Tibial nerve (tissue), 4 donors: ENCODE measurements at places on chromosomes 3 and 15. TPM values are rescaled to one million over a fixed set of nuclear protein-coding genes. Genes with fewer than 3 reads are reported as not detected.

The TGFBR2 gene
- total RNA-seq, result 338 TPM

The OIP5 gene
- 1.7 TPM for total RNA-seq

The HCN4 gene
- not detected for total RNA-seq

The C2CD4B gene
- total RNA-seq, result 2.5 TPM

The COLQ gene
- 3.9 TPM for total RNA-seq

The HYAL3 gene
- total RNA-seq, result 1.2 TPM

DNA sequence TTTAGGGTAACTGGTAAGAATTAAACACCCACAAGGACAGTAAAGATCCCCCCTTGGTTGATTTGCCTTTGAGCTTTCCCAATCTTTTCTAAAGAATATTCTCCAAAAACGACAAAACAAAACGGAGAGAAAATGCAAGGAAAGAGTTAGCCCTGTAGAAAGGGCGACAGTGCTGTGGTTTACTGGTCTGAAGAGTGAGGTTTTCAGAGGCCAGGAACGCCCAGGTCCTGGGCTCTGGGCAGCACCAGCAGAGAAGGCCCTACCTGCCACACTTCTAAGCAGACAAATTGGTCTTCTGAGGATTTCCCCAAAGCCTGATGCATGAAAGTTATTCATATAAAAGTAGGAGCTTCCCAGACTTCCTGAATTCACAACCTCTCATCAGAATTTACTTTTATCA lies 119.3 kb downstream of the KCNMB2 start:
- H3K4me3 ChIP-seq, result no peak overlapping the region
- H3K36me3 ChIP-seq, result no peaks in the 10 kb centered on the region
- DNase-seq, result no peak
- H3K4me1 ChIP-seq, result no peaks in the 10 kb centered on the region
- no peak overlapping the region for H3K27ac ChIP-seq

GRCh38 chr15:63157891-63158431 lies 684 bp upstream of the RPS27L start:
- H3K4me3 ChIP-seq, result peak overlapping the region; percentile 58
- peaks cover 19% of the 10 kb centered on the region for H3K4me1 ChIP-seq
- no peaks in the 10 kb centered on the region for H3K27me3 ChIP-seq
- peak overlapping the region; percentile 98 for H3K27ac ChIP-seq

- H3K36me3 ChIP-seq, result no peaks in the 10 kb centered on the region
- peaks cover 4% of the 10 kb centered on the region for H3K4me1 ChIP-seq
- H3K4me3 ChIP-seq, result no peak overlapping the region
- DNase-seq, result no peak
- no peak overlapping the region for H3K27ac ChIP-seq
Observed at GRCh38 chr15:75542386-75542797, 36.7 kb downstream of the PTPN9 start.

- H3K27me3 ChIP-seq, result no peaks in the 10 kb centered on the region
- no peak overlapping the region for H3K4me3 ChIP-seq
- no peak overlapping the region for H3K27ac ChIP-seq
- DNase-seq, result no peak
- H3K4me1 ChIP-seq, result no peaks in the 10 kb centered on the region
Observed at GRCh38 chr15:70039917-70040316, 57.8 kb downstream of the TLE3 start.

- H3K27me3 ChIP-seq, result no peaks in the 10 kb centered on the region
- no peak overlapping the region for H3K4me3 ChIP-seq
- no peaks in the 10 kb centered on the region for H3K36me3 ChIP-seq
- DNase-seq, result no peak
- H3K27ac ChIP-seq, result no peak overlapping the region
Observed at GRCh38 chr3:115615001-115615814, 8.1 kb upstream of the GAP43 start.

- no peaks in the 10 kb centered on the region for H3K36me3 ChIP-seq
- H3K27ac ChIP-seq, result no peak overlapping the region
- H3K4me1 ChIP-seq, result peaks cover 41% of the 10 kb centered on the region
- peaks cover 14% of the 10 kb centered on the region for H3K27me3 ChIP-seq
- no peak for DNase-seq
Observed at GRCh38 chr15:76340198-76340802, 3.7 kb downstream of the ISL2 start.

GRCh38 chr3:46186471-46187340 lies 21.4 kb downstream of the CCR1 start:
- no peak overlapping the region for H3K4me3 ChIP-seq
- no peaks in the 10 kb centered on the region for H3K27me3 ChIP-seq
- H3K27ac ChIP-seq, result no peak overlapping the region
- H3K36me3 ChIP-seq, result no peaks in the 10 kb centered on the region
- no peak for DNase-seq
- no peaks in the 10 kb centered on the region for H3K4me1 ChIP-seq

DNA sequence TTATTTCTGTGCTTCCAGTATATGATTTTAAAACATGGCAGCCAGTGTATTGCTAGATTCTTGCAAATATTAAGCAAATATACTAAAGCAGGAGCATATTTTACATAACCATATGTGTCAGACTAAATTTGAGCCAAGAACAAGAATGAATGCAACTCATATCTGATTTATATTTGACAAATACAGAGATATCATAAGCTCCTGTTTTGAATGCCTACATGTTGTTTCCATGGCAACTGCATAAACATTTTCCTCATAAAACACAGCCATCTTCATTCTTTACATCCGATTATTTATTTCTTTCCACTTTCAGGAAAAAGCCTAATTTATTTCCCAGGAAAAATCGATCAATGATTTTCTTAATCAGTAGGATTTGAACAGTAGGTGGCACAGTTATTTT lies 172.2 kb upstream of the TSPAN3 start:
- H3K36me3 ChIP-seq, result no peaks in the 10 kb centered on the region
- H3K27me3 ChIP-seq, result no peaks in the 10 kb centered on the region
- H3K4me3 ChIP-seq, result no peak overlapping the region
- H3K4me1 ChIP-seq, result no peaks in the 10 kb centered on the region
- DNase-seq, result no peak

DNA sequence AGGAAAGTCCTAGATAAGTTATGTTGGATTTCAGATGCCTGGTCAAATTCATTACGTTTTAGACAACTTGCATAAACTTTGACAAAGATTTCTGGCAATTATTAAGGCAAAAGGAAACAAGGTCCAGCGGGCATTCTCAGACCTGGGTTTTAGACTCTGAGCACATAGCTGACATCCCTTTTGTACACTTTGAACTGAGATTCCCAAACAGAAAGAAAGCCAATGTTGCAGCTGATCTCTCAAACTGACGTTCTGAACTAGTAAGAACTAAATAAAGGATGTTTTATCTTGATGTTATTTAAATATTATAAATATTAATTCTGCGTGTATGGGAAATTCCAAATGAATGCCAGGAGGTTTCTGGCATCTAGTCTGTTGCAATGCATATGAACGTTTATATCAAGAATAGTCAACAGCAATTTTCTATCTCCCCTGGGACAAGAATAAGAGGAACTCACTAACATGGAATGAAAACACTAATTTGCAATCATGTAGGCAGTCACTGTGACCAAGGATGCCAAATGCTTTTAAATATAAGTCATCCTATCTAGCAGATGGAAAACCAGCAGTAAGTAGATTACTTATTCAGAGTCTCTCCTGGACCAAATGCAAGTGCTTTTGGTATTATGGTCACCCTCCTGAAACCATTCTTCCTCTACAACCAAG lies 202.1 kb downstream of the GREM1 start:
- H3K27ac ChIP-seq, result no peak overlapping the region
- no peak for DNase-seq
- no peaks in the 10 kb centered on the region for H3K36me3 ChIP-seq
- no peaks in the 10 kb centered on the region for H3K27me3 ChIP-seq
- no peaks in the 10 kb centered on the region for H3K4me1 ChIP-seq

- no peak overlapping the region for H3K27ac ChIP-seq
- H3K4me3 ChIP-seq, result no peak overlapping the region
- no peak for DNase-seq
- no peaks in the 10 kb centered on the region for H3K4me1 ChIP-seq
- no peaks in the 10 kb centered on the region for H3K27me3 ChIP-seq
Observed at GRCh38 chr3:13160619-13161018, 87.4 kb upstream of the IQSEC1 start.

DNA sequence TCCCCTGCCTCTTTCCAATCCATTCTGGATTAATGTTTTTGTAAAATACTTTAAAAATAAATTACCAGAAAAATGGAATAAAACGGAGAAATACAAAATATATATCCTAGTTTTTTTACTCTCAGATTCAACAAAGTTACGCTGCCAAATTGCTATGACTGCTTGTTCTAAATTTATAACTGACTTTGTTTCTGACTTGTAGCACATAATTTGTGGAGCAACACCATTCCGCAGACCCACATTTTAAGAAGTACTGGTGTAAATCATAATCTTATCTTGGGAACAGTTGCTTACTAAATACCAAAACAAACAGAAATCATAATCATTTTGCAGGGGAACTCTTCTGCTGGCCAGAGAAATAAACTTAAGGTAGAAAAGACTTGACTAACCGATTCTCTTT lies 339.4 kb upstream of the CBLB start:
- H3K27me3 ChIP-seq, result no peaks in the 10 kb centered on the region
- DNase-seq, result no peak
- H3K4me3 ChIP-seq, result no peak overlapping the region
- H3K4me1 ChIP-seq, result peaks cover 6% of the 10 kb centered on the region

DNA sequence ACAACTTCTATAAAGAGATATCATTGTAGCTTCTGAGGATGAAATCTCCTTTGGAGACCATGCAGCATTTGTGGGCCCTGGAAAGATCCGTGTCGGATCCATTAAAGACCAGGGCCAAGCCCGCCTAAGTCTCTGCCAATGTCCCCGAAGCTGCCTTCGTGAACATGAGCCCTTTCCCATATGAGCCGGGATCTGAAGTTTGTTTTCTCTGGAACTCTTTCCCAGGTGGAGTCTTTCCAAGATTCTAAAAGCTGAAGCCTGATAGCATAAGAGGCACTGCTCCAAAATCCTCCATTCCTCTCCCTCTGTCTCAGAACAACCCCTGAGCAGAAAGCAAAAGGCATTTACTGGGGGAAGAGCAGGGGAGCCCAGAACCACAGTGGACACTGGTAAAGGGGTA lies 274.6 kb downstream of the NTRK3 start:
- H3K27me3 ChIP-seq, result no peaks in the 10 kb centered on the region
- no peak overlapping the region for H3K4me3 ChIP-seq
- H3K36me3 ChIP-seq, result no peaks in the 10 kb centered on the region
- no peaks in the 10 kb centered on the region for H3K4me1 ChIP-seq
- no peak for DNase-seq

DNA sequence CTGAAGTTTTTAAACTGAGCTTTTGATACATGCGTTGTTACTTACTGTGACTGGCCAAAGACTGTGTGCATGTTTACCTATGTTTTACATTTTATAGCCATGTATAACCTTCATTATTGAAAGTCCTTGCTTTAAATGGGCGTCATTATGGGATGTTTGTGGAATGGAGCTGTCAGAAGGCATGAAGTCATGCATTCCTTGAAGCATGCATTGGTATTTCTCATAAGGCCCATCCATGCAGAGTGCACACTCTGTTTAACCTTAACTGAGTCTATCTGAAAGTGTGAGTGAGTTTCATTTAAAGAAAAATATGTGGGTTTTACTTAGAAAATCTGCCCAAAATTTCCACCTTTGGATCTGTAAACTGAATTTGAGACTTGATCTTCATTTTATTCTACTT lies 51.1 kb downstream of the PSMD6 start:
- H3K36me3 ChIP-seq, result peaks cover 4% of the 10 kb centered on the region
- no peaks in the 10 kb centered on the region for H3K27me3 ChIP-seq
- no peak for DNase-seq
- peaks cover 58% of the 10 kb centered on the region for H3K4me1 ChIP-seq
- H3K4me3 ChIP-seq, result no peak overlapping the region
- H3K27ac ChIP-seq, result peak overlapping the region; percentile 32

DNA sequence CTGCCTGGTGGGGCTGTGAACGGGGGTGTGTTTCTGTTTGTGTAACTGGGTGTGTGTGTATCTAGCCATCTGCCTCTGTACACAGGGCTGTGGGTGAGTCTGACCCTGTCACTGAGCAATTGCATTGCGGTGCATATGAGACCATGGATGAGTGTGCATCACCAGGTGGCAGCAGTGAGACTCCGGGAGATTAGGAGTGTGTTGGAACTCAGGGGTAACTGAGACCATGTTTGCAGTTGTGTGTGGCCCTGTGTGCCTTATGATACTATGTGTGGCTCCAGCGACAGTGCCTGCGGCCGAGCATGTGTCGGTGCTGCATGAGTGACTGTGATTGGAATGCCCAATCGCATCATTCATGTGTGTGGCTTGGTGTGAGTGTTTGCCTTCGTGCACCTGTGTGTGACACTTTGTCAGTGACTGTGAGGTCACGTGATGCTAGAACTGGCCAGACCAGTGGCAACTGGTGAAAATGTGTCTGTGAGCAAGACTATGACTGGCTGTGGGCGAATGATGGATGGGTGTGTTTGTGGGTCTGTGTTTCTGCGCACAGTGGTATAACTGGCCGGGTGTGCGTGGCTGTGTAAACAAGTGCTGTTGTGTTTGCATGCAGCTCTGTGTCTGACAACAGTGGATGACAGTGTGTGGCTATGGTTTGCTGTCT lies 14.0 kb downstream of the VILL start:
- peak overlapping the region; percentile 87 for H3K27ac ChIP-seq
- DNase-seq, result peak; percentile 85
- H3K4me1 ChIP-seq, result peaks cover 38% of the 10 kb centered on the region
- no peak overlapping the region for H3K4me3 ChIP-seq

DNA sequence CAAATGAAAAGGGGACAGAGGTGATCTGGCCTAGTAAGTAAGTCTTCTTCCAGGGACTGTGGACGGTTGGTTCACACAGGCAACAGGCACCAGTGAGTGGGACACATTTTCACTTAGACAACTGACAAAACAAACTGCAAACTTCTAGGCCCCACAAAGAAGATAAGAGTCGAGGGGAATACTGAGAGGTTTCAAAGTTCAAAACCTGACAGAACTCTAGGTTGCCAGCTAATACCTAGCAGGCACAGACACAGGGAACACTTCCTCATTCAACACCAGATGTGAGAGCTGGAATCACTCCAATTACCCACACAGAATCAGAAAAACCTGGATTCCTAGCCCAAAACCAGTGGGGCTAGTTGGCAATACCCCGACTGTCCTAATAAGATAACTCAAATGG lies 621.7 kb downstream of the ZPLD1 start:
- H3K27me3 ChIP-seq, result no peaks in the 10 kb centered on the region
- H3K4me1 ChIP-seq, result no peaks in the 10 kb centered on the region
- DNase-seq, result no peak
- H3K27ac ChIP-seq, result no peak overlapping the region
- H3K4me3 ChIP-seq, result no peak overlapping the region
- no peaks in the 10 kb centered on the region for H3K36me3 ChIP-seq
